Osteoblast (primary cell): ENCODE measurements at places on chromosomes 2 and 18. TPM values are rescaled to one million over a fixed set of nuclear protein-coding genes. Genes with fewer than 3 reads are reported as not detected.

Gene RRM2
- total RNA-seq = 4.3 and 7.4 TPM in 2 replicates

Gene IL36G
- total RNA-seq = not detected in 2 replicates

Gene ST8SIA5
- total RNA-seq = under 0.01 TPM in 2 replicates

Gene RAB1A
- total RNA-seq = 72.7 and 78.1 TPM in 2 replicates

Gene COL5A2
- 632 and 879 TPM in 2 replicates for total RNA-seq

Gene OTOS
- not detected in 2 replicates for total RNA-seq

Gene CYRIA
- total RNA-seq = 1.8 and 2.2 TPM in 2 replicates

Gene MTHFD2
- 261 and 268 TPM in 2 replicates for total RNA-seq

Gene ARHGAP25
- total RNA-seq = under 0.01 and 0.29 TPM in 2 replicates

Gene CCDC102B
- total RNA-seq = 8.8 and 9.4 TPM in 2 replicates

Gene REG3A
- not detected in 2 replicates for total RNA-seq

Gene ANKMY1
- total RNA-seq = 11.2 and 11.5 TPM in 2 replicates

Gene DYNAP
- total RNA-seq = not detected in 2 replicates

Gene TWIST2
- 9.4 TPM in 2 replicates for total RNA-seq

Gene ABCB11
- under 0.01 TPM in 1 of 2 replicates, not detected in the other for total RNA-seq

Gene MYL1
- not detected in 2 replicates for total RNA-seq

Gene NEU2
- not detected in 2 replicates for total RNA-seq

Gene SPAG16
- total RNA-seq = 46.9 and 47.8 TPM in 2 replicates

Gene HOXD13
- not detected in 2 replicates for total RNA-seq

Gene DYSF
- 2.7 and 4.3 TPM in 2 replicates for total RNA-seq

Gene CPLX4
- total RNA-seq = not detected in 2 replicates

Gene MATN3
- 1.4 and 2.4 TPM in 2 replicates for total RNA-seq

Gene PLCL1
- total RNA-seq = 3.2 and 4.0 TPM in 2 replicates

Gene LRP2
- total RNA-seq = not detected in 2 replicates

Gene IL37
- not detected in 2 replicates for total RNA-seq

Gene HOXD3
- 1.1 and 2.1 TPM in 2 replicates for total RNA-seq

Gene MYOM1
- total RNA-seq = 1.5 and 1.8 TPM in 2 replicates

Gene SEPTIN10
- total RNA-seq = 101 and 107 TPM in 2 replicates

Gene DNER
- 0.36 and 1.2 TPM in 2 replicates for total RNA-seq

Gene CTNNA2
- total RNA-seq = 0.29 TPM in 1 of 2 replicates, not detected in the other

Gene ASXL3
- not detected in 2 replicates for total RNA-seq

Gene YES1
- 97.5 and 99.5 TPM in 2 replicates for total RNA-seq

Gene SLC8A1
- total RNA-seq = 77.2 and 82.9 TPM in 2 replicates

Gene PFN4
- total RNA-seq = 0.88 TPM in 1 of 2 replicates, not detected in the other

Gene GCKR
- total RNA-seq = 1.2 and 1.4 TPM in 2 replicates

Gene SH2D6
- total RNA-seq = under 0.01 TPM in 1 of 2 replicates, not detected in the other

Gene PTPRM
- total RNA-seq = 84.7 and 89.3 TPM in 2 replicates
